HL-60 (cell line): ENCODE measurements at places on chromosomes 12 and 14.

- DNase-seq: no peak
Observed at GRCh38 chr14:51724650-51725049, 72.9 kb downstream of the FRMD6 start.

DNA sequence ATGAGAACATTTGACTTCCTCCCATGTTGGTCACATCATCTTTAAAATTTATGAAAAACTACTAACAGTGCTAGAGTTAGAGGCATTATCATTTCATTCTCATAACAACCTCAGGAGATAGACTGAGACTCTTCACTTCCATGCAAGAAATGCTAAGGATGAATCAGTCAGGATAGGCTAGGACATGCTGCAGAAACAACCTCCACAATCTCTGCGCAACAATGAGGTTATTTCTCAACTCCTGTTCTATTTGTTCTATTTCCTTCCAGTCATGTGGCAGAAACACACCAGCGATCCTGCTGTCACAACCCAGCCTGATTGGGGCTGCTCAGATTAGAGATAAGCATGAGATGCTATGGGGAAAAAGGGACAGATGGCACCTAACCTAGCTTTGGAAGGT, 49.0 kb upstream of the TMEM263 start:
- no peak for DNase-seq

DNA sequence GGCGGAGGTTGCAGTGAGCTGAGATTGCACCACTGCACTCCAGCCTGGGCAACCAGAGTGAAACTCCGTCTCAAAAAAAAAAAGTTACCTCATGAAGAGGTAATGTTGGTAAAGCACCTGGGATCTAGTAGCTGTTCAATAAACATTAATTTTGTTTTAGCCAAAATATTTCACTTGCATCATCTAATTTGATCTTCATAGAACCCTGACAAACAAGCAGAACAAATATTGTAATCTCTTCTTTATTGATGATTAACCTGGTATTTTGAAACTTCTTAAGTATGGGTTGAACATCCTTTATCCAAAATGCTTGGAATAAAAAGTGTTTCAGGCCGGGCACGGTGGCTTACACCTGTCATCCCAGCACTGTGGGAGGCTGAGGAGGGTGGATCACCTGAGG, 149.0 kb upstream of the AMIGO2 start:
- DNase-seq: no peak

GRCh38 chr12:3964439-3964838, 91.2 kb upstream of the PARP11 start:
- DNase-seq: no peak

- DNase-seq: no peak
Observed at GRCh38 chr14:99516871-99517642, 35.8 kb downstream of the CCNK start.

DNA sequence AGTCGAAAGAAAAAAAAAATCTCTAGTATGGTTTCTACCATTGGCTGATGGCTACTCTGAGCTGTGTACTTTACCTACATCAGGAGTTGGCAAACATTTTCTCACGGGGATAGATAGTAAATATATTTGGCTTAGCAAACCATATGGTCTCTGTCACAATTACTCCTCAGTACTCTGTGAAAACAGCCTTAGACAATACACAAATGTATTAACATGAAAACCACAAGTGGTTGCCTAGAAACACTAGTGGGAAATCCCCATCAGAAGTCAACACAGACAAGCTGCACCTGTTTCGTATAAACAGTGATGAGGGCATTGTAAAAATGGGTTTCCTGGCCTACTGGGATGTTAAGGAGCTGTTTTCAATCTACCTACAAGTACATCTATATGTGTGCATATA, 84.6 kb upstream of the NAV3 start:
- no peak for DNase-seq
